Fibroblast of lung (primary cell): ENCODE measurements at places on chromosomes 2 and 18.
A peak's percentile ranks its signal among the peaks of the same experiment; 100 is the strongest.

DNA sequence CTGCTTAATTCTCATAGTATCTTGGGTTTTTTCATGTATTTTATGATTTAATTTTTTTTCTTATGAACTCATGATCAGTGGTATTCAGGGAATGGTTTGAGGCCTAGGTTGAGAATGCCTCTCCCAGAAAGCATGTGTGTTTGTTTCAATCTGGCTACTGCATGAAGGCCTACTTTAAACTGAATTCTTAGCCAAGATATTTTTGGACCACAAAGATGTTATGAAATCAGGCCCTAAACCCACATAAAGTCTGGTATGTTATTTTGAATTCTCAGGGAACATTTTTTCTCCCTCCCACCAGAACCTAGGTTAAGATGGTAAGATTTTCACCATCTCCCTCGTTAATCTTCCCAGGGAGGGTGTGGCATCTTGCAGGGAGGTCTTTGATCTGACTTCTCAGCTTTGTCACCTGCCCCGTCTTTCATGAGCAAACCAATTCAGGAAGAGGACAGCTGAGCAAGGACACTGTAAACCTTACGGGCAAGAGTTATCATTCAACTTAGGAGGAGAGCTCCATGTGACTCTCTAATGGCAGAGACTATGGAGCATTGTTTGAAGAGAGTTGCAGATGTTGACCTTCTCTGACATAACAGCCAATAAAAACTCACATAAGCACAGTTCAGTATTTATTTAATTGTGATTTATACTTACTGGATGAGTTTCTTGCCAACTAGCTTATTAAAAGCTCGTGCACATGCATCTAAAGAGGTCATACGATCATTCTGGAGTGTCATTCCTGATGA lies 21.3 kb upstream of the ACKR3 start:
- DNase-seq, result peak; percentile 16

DNA sequence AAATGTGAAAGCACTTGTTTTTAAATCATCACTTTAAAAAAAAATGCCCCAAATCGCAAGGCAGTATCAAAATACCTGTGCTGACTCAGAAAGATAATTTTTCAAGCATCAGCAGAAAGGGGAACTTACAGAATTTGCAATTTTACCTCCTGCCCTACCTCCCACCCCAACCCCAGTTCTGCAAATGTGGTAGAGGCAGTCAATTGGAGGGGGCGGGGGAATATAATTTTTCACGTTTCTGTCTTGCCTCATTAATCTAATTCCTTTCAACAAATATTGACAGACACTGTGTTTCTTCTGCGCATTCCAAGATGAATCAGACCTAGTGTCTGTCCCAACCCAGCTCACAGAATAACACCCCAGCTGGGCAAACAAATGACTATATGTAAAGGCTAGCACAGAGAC lies 76.8 kb downstream of the ALPK2 start:
- no peak for DNase-seq

DNA sequence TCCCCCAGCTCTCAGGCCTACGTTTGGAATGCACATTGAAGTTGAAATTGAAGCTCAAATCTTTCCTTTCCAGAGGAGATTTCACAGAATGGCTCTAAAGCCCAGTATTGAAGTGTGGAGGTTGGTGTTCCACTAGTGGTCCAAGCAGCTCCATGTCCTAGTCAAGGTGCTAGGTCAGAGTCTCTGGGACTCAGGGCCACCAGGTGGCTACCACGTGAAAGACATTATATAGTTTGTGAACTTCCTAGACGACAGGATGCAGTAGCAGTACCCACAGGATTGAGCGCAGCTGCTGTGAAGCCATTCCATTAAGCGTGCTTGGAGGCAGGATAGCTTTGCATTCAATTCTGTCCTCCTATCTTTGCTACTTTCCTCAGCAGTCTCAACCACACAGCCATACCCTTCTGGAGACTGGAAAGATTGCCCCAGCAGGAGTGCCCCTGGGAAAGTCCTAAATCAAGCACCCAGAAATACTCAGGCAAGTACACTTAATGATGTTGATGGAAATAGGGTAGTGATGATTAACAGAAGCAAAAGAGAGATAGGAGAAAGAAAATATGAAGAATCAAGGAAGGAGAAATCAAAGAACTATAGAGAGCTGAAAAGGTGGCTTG lies 4.7 kb upstream of the TGFA start:
- no peak for DNase-seq

DNA sequence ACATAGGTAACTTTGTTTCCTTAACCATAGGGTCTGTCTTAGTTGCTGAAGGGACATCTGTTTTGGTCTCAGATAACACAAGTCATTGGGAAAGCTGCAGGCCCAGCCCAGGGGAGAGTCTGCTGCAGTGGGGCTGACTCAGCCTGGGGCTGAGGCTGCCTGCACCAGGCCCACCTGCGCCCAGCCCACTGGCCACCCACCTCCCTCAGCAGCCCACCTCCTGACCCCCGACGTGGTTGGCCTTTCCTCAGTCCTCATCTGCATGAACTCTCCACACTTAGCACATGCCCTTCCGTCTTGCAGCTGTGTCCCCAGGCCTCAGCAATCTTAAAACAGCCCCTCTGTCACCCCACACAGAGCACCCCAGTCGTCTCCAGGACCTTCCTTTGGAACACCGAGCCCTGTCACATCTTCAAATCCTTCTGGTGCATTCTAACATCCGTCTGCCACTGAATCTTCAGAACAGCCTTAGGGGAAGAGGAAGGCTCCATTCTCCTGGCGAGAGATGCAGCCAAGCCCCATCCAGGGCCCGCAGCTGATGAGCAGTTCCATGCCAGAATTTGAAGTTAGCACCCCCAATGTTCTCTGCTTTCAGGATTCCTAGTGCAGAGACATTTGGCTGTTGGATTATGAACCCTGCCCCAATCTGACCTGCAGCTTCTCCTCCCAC lies 231.4 kb downstream of the SEPTIN10 start:
- no peak for DNase-seq

GRCh38 chr18:395456-396250 lies 104.8 kb downstream of the COLEC12 start:
- DNase-seq, result peak; percentile 71

DNA sequence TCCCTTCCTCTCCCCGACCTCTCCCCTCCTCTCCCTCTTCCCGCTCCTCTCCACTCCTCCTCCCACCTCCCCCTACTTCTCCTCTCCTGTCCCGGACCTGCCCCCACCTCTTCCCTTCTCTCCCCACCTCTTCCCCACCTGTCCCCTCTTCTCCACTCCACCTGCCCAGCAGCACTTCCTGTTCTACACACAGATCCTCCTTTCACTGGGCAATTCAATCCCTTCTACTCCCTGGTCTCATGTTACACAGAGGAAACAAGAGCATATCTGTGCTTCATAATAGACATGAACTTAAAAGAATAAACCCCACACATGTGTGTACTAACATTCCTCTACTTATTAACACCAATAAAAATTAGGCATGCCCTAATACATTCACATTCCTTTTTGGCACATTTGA lies 34.8 kb downstream of the TIMM21 start:
- DNase-seq, result no peak

DNA sequence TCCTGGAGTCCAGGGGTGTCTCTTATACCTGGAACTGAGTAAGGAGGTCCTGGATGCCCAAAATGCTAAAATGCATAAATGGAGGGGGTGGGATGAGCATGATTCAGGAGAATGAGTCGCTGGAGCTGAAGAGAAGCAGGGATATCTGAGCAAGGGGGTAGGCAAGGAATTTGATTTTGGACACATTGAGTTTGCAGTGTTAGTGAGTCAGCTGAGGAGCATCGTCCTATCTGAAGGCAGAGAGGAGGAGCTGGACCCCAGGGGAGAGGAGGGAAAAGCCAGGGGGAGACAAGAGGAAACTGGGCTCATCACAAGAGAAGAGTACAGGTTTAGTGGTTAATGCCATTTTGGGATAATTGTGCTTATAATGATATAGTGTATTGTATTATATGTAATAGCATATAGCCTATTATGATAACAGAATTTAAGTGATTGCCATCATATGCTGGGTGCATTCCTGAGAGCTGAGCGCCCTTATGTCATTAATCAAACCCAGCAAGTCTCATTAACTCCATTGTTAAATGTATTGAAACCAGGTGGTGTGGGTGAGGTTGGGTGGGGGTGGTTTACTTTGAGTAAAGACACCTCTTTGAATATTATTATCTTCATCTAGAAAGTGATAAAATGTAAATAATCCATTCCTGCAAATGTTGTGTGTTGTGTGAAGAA lies 12.4 kb downstream of the EHD3 start:
- no peak for DNase-seq
